ENCODE measurements at places on chromosomes 12 and 14. TPM values are rescaled to one million over a fixed set of nuclear protein-coding genes. Genes with fewer than 3 reads are reported as not detected.
A peak's percentile ranks its signal among the peaks of the same experiment; 100 is the strongest.

DNA sequence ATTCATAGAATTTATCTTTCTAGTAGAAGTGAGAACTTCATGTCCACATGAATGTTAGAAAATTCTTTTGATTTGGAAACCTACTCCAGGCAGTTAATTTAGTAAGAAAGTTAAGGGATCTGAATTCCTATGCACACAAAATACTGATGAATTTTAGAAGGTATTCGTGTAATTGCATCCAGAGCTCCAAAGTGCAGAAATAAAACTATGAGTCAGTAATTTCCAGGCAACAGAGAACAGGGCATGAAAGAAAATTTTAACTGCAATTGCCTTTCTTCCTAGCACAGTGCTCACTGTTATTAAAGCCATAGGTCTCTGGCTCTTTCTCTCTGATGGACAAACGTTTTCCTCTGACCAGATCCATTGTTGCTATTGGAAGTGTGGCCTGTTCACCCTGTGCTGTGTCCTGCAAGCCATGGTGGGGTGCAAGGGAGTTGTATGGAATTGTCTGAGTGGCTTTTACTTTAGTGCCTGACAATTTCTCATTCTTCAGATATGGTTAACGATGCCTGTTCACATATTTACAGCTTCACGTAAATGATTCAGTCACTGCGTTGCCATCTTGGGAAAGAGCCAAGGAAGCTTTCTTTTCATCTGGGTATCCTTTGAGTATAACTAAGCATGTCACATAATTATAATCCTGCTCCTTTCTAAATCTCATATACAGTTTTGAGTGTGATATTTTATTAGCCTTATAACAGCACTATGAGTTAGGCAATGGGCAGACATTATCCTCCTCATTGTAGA lies 145.1 kb downstream of the ACSS3 start:
- no peaks in the 10 kb centered on the region for H3K36me3 ChIP-seq
- no peak overlapping the region for H3K27ac ChIP-seq
- DNase-seq: no peak
- H3K4me1 ChIP-seq: no peaks in the 10 kb centered on the region
- no peaks in the 10 kb centered on the region for H3K27me3 ChIP-seq

Gene ACOT6
- total RNA-seq: not detected

DNA sequence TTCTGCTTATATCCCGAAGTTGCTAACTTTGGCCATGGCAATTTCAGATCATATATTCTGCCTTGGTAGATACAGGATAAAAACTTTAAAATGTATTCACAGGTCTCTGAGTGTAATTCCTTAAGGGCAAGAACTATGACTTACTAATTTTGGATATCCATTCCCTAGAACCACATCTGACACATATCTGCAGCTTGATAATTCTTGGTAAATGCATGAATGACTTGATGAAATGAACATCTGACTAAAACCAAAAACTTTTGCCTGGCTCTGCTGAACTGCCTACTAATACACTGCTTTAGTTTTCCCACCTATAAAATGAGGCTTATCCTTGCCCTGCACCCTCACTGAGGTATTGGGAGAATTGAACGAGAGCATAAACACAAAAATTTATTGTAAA lies 32.2 kb downstream of the SLC25A21 start:
- no peak overlapping the region for H3K4me3 ChIP-seq
- no peaks in the 10 kb centered on the region for H3K27me3 ChIP-seq
- H3K27ac ChIP-seq: no peak overlapping the region
- DNase-seq: no peak

- H3K36me3 ChIP-seq: no peaks in the 10 kb centered on the region
- H3K4me3 ChIP-seq: no peak overlapping the region
- no peak overlapping the region for H3K27ac ChIP-seq
- no peaks in the 10 kb centered on the region for H3K27me3 ChIP-seq
- H3K4me1 ChIP-seq: no peaks in the 10 kb centered on the region
- no peak for DNase-seq
Observed at GRCh38 chr12:102911320-102911719, 5.7 kb downstream of the PAH start.

Gene SUOX
- total RNA-seq: 20.6 TPM

Gene NRIP2
- 4.9 TPM for total RNA-seq

GRCh38 chr14:102633906-102634595 lies 41.6 kb downstream of the RCOR1 start:
- no peaks in the 10 kb centered on the region for H3K27me3 ChIP-seq
- H3K4me3 ChIP-seq: no peak overlapping the region
- no peak for DNase-seq
- no peaks in the 10 kb centered on the region for H3K4me1 ChIP-seq
- H3K27ac ChIP-seq: no peak overlapping the region

GRCh38 chr12:3077572-3078081 lies 448 bp downstream of the TSPAN9 start:
- H3K4me3 ChIP-seq: peak overlapping the region; percentile 91
- H3K4me1 ChIP-seq: peaks cover 5% of the 10 kb centered on the region
- H3K27ac ChIP-seq: peak overlapping the region; percentile 72
- no peak for DNase-seq
- no peaks in the 10 kb centered on the region for H3K27me3 ChIP-seq
- H3K36me3 ChIP-seq: no peaks in the 10 kb centered on the region

DNA sequence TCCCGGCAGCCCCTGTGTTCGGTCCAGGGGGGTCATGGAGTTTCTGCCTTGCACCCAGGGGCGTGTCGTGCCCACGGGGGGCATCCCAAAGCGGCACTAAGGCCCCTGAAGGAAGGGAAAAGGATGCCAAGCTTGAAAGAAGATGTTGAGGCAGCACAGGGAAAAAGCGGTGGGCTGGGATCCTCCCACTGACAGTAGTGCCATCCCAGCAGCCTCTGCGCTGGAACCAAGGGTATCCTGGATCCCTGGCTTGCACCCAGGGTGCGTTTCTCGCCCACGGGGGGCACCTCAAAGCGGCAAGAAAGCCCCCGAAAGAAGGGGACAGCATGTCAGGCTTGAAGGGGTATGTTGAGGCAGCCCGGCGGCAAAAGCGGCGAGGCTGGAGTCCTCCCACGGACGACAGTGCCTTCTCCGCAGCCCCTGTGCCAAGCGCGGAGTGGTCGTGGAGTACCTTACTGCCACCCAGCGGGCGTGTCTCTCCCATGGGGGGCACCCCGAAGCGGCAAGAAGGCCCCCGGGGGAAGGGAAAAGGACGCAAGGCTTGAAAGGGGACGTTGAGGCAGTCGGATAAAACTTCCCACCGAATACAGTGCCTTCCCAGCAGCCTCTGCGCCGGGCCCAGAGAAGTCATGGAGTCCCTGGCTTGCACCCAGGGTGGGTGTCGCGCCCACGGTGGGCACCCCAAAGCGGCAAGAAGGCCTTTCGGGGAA lies 164.4 kb upstream of the ALG10B start:
- no peaks in the 10 kb centered on the region for H3K4me1 ChIP-seq
- H3K27ac ChIP-seq: no peak overlapping the region
- H3K36me3 ChIP-seq: no peaks in the 10 kb centered on the region
- no peaks in the 10 kb centered on the region for H3K27me3 ChIP-seq
- DNase-seq: no peak

DNA sequence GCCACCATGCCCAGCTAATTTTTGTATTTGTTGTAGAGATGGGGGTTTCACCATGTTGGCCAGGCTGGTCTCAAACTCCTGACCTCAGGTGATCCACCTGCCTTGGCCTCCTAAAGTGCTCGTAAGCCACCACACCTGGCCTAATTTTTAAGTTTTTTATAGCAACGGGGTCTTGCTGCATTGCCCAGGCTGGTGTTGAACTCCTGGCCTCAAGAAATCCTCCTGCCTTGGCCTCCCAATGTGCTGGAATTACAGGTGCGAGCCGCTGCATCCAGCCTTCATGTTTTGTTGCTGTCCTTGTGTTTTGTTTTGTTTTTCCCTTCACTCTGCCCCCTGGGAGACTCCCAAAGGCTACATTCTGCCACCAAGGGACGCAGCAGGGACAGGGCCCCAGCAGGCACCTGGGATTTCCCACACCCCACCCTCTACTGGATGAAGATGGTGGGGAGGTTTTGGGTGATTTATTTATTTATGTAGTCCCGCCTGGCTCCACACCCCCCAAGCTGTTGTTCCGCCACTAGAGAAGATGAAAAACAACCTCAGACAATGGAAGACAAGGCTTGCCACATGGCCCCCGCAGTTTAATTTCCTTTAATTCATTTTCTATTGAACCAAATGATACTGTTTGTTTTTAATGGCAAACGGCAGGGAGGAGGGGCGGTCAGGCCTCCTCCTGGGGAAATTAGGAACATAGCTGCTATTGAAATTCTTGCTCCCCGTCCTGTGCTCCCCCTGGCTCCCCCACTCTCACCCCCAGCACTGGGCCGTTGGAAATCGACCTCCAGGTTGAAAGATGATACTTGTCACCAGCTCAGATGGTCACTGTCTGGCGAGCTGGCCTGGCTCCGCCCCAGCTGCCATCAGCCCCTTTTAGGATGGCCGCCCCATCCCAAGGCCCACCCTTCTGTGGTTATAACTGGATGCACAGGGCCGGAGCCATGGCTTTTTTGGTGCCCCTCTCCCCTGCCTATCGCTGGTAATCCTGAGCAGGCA lies 70.3 kb downstream of the RNFT2 start:
- no peak overlapping the region for H3K4me3 ChIP-seq
- H3K27me3 ChIP-seq: no peaks in the 10 kb centered on the region
- no peak for DNase-seq
- no peaks in the 10 kb centered on the region for H3K36me3 ChIP-seq
- H3K4me1 ChIP-seq: no peaks in the 10 kb centered on the region

Gene KRT74
- not detected for total RNA-seq

- H3K4me3 ChIP-seq: no peak overlapping the region
- no peak overlapping the region for H3K27ac ChIP-seq
- DNase-seq: no peak
- no peaks in the 10 kb centered on the region for H3K4me1 ChIP-seq
- H3K27me3 ChIP-seq: no peaks in the 10 kb centered on the region
Observed at GRCh38 chr12:51760231-51760630, 88.3 kb downstream of the FIGNL2 start.

- H3K27ac ChIP-seq: no peak overlapping the region
- no peak overlapping the region for H3K4me3 ChIP-seq
- no peaks in the 10 kb centered on the region for H3K27me3 ChIP-seq
- H3K4me1 ChIP-seq: no peaks in the 10 kb centered on the region
- DNase-seq: no peak
Observed at GRCh38 chr12:26608706-26609105, 224.3 kb downstream of the ITPR2 start.

GRCh38 chr12:123363740-123364531 lies 711 bp downstream of the SBNO1 start:
- H3K27me3 ChIP-seq: no peaks in the 10 kb centered on the region
- peak overlapping the region; percentile 95 for H3K4me3 ChIP-seq
- DNase-seq: no peak
- H3K36me3 ChIP-seq: peaks cover 3% of the 10 kb centered on the region
- H3K27ac ChIP-seq: peak overlapping the region; percentile 95
- H3K4me1 ChIP-seq: peaks cover 15% of the 10 kb centered on the region

DNA sequence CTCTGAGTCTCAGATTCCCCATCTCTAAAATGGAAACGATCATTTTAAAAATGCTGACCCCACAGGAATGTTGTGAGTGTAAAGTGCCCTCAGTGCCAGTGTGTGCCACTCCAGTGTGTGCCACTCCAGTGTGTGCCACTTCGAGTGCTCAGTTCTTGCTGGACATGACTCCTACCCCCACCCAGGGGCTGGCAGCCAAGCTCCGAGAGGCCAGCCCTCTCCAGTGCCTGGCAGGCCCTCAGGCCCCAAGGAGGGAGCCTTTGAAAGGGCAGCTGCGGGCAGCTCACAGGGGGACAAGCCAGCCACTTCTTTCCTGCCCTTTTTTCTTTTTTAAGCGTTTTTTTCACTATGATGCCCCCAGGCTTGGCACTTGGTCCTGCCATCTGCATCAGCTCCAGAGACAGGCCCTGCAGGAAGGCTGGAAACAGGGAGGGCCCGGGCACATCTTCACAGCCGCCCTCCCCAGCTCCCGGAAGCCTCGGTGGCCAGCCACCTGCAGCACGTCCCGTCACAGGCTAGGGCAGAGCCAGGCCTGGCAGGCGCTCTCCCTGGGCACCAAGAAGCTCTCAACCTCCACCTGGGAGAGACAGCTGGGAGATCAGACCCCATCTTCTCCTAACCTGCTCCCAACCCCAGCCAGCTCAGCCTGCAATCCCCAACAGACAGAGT lies 29.8 kb downstream of the NCOR2 start:
- H3K27me3 ChIP-seq: no peaks in the 10 kb centered on the region
- DNase-seq: no peak
- H3K4me3 ChIP-seq: no peak overlapping the region
- H3K36me3 ChIP-seq: peaks cover 10% of the 10 kb centered on the region
- peaks cover 34% of the 10 kb centered on the region for H3K4me1 ChIP-seq
- H3K27ac ChIP-seq: no peak overlapping the region

Gene HPD
- total RNA-seq: 1.2 TPM

DNA sequence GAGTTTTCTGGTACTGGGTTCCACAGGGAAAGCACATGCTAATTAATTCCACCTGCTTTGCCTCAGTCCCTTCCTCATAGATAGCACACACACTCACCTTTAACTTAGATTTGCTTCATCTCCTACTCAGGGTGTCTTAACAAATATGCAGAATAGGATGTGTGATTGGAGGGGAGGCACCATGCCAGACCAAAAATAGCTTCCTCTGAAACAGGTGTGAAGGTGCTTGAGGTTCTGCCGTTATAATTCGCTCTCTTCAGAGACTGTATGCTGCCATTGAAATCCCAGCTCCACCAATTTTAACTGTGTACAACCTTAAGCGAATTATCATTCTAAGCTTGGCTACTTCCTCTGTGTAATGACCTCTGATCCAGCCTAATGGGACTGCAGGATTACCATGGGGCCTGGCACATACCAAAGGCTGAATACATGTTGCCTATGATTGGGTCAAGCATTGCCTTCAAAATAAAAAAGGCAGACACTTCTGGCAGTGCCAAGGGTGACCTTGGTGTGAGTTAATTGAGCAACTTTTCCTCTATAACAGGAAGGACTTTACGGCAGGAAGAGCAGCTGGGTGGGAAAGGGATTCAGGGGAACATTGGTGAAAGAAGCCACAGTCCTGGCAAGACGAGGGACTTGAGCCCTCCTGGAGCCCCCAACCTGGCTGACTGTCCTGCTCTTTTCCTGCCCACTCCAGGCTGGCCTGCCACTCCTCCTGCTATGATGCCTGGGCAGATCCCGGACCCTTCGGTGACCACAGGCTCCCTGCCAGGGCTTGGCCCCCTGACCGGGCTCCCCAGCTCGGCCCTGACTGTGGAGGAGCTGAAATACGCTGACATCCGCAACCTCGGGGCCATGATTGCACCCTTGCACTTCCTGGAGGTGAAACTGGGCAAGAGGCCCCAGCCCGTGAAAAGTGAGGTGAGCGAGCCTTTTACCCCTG lies 9.7 kb downstream of the JDP2 start:
- DNase-seq: no peak
- H3K27me3 ChIP-seq: no peaks in the 10 kb centered on the region
- H3K27ac ChIP-seq: no peak overlapping the region
- peaks cover 7% of the 10 kb centered on the region for H3K4me1 ChIP-seq

Gene TMEM132C
- not detected for total RNA-seq

GRCh38 chr14:23588884-23589598 lies 10.5 kb upstream of the JPH4 start:
- H3K27ac ChIP-seq: no peak overlapping the region
- H3K4me1 ChIP-seq: no peaks in the 10 kb centered on the region
- no peaks in the 10 kb centered on the region for H3K27me3 ChIP-seq
- no peaks in the 10 kb centered on the region for H3K36me3 ChIP-seq
- DNase-seq: peak; percentile 34

Gene DPPA3
- total RNA-seq: not detected

Gene C12orf54
- not detected for total RNA-seq

Gene PIANP
- 4.2 TPM for total RNA-seq

Data from thoracic aorta (tissue), 2 donors.